ENCODE measurements at places on chromosomes 1 and 21. TPM values are rescaled to one million over a fixed set of nuclear protein-coding genes. Genes with fewer than 3 reads are reported as not detected.
A peak's percentile ranks its signal among the peaks of the same experiment; 100 is the strongest.

The TCEA3 gene
- 25.7 TPM for total RNA-seq

The OR2AK2 gene
- not detected for total RNA-seq

The CYP2J2 gene
- 0.24 TPM for total RNA-seq

The S100A2 gene
- 1.8 TPM for total RNA-seq

GRCh38 chr1:83813576-83813975, 185.4 kb downstream of the TTLL7 start:
- DNase-seq: no peak

- DNase-seq: no peak
Observed at GRCh38 chr1:45116340-45116739, 90.1 kb downstream of the ZSWIM5 start.

DNA sequence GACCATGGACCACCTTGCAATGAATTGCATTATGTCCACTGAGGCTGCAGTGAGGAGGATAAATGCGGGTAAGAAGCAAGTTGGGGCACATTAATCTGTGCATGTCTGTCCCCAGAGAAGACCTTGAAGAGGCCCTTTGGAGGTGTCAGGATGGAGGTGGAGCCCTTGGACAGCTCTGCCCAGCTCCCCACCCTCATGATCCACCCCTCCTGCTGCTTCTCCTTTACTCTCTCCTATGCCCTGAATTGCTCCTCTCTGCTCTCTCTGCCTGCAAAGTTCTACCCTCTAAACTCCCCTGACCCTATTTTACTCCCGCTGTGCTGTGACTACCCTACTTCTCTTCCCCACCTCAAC, 292.4 kb upstream of the USP24 start:
- no peak for DNase-seq

DNA sequence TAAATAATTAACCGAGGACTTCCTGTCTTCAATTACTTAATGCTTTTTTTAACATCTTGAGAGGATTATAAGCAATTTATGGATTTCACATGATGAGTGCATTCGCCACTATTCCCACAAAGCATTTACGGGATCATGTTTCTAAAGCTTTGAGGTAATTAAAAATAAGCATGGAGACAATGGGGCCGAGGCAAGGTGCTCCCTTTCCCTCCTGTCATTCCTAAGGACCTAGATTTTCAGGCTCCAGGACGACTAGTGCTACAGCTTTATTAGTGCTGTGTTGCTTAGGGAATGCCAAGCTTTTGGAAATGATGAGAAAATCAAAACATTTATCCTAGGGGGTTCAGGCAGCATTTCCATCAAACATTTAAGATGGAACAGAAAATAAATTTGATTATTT, 209.2 kb downstream of the KCTD3 start:
- DNase-seq: no peak

- peak; percentile 79 for DNase-seq
Observed at GRCh38 chr1:229109320-229109761, 161.6 kb upstream of the RAB4A start.

DNA sequence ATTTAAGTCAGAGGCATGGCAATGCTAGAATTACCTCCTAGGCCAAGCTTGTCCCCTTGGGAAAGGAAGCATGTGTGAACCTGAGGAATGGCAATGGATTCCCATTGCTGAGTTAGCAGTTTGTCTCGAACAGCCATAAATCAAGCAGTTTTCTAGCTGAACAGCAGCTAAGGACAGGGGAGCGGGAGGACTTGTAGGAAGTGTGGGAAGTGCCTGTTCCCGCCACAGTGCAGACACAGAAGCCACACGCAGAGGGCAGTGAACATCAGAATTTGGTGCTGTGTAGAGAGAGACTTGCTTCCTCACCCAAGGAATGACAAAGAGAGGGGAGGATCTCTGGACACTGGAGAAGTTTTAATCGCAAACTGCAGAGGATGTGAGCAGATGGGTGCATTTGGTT, 3.8 kb downstream of the PHGDH start:
- no peak for DNase-seq
